ENCODE measurements at places on chromosomes 4 and X. TPM values are rescaled to one million over a fixed set of nuclear protein-coding genes. Genes with fewer than 3 reads are reported as not detected.

Gene BANK1
- polyA plus RNA-seq = 0.43 TPM

DNA sequence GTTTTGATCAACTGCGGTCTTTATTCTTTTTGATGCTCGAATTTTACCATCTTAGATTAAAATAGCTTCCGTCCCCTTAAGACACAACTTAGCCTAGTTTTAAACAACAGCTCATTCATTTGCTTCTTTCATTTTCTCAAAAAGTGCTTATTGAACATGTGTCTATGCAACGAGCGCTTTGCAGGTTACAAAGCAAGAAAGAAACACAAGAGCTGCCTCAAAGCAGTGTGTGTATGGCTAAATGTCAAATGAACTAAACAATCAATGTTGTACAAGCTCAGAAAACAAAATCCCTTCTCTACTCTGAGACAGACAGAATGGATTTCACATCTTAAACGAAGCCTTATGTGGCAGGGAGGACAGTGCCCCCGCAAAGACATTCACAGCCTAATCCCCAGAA, 61.0 kb downstream of the EVC2 start:
- no peak for DNase-seq

DNA sequence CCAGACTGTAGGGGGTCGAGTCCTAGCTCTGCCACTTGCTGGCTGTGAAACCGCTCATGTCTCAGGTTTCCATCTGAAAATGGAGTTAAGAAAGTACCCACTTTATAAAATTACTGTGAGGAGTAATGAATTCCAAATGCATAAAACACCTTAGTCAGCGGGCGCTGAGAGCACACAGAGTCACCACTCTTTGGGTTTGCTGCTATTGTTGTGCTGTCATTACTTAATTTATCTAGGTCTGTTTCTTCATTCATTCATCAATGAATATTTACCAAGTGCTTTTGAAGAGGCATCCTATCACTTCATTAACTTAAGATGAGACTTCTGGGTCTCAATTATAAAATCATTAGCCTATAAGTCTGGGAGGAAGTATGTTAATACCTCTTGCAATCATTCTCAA, 317.3 kb downstream of the FBXW7 start:
- DNase-seq = no peak

DNA sequence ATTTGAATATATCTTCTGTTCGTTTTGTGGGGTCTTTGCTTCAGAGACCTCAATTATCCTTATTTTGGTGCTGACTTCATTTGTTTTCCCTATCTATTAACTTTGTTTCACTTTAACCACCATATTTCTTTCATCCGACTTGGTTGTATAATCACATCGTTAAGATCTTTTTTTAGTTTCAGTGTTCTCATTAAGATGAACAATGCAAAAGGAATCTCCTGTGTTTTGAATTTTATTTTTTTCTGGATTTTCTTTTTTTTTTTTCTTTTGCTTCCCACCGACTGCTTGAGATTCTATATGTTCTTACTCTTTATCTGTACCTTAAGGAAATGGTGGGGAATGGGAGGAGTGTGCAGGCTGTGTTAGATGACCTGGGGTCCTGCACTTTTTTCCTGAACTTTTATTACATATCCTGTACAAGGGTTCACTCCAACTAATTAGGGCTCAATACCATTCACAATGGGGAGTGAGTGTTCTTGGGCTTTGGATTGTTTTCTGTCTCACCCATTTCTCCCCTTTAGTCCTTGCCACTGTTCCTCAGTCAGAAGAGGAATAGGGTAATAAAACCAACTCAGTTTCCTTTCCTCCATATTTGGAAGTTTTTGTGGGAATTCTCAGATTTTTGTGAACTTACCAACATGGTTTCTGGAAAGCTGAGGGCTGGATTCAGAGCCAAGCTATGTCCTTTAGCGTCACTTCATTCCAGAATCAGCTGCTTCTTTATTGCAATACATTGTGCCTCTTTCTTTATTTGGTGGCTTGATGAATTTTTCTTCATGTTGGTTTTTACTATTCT, 43.2 kb upstream of the BMPR1B start:
- no peak for DNase-seq

DNA sequence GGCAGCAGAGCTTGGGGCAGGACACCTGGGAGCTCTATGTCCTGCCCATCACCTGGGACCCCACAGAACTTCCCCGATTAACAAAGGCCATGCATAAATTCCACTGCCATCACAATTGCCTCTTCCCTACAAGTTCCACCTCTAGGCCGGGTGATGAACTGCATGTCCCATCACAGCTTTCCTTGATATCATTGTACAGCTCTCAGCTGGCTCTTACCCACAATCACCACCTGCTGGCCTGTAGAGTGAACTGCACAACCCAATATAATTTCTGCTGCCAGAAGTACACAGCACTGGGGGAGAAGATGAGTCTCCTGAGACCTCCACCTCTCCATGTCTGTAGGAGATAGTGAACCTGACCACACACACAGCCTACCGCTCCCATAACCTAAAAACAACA, 285.0 kb upstream of the AADAT start:
- no peak for DNase-seq

GRCh38 chrX:13843150-13843721, 26.3 kb upstream of the GPM6B start:
- DNase-seq = no peak

- DNase-seq = no peak
These were observed 176.2 kb upstream of the GPRIN3 start for GRCh38 chr4:89483833-89484232.

- no peak for DNase-seq
These were observed 257.7 kb downstream of the OPHN1 start for GRCh38 chrX:68175562-68175961.

DNA sequence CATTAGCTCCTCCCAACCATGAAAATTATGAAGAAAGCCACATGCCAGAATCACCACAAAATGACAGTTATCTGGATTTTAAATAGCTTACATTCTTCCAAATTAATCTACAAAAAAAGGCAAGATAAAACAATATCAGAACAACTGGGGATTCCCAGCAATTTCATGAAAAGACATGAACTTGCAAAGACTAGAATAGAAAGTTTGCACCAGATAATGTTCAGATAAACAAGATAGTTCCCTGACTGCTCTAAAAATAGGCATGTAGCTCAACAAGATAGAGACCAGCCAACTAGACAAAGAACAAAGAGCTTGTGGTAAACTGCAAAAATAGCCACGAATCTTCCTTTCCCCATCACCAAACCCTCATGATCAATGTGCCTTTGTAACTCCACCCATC, 30.3 kb upstream of the DDX53 start:
- no peak for DNase-seq

GRCh38 chr4:113825272-113825671, 63.7 kb upstream of the CAMK2D start:
- no peak for DNase-seq

DNA sequence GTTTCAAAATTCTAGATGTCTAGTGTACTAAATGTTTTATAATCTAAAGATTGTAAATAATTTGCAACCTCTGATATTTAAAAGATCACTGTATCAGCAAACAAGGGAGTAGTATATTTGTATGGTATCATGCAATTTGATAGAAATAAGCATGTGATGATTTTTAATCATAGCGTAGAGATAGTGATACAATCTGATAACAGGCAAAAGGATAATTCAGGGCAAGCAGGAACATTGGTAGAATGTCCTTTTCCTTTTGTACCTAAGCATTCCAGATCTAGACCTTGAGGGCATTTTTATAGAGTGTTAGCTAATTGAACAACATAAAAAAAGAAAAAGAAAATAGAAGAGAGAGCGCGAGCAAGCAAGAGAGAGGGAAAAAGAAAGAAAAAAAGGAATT, 1.4 kb downstream of the ANK2 start:
- no peak for DNase-seq

DNA sequence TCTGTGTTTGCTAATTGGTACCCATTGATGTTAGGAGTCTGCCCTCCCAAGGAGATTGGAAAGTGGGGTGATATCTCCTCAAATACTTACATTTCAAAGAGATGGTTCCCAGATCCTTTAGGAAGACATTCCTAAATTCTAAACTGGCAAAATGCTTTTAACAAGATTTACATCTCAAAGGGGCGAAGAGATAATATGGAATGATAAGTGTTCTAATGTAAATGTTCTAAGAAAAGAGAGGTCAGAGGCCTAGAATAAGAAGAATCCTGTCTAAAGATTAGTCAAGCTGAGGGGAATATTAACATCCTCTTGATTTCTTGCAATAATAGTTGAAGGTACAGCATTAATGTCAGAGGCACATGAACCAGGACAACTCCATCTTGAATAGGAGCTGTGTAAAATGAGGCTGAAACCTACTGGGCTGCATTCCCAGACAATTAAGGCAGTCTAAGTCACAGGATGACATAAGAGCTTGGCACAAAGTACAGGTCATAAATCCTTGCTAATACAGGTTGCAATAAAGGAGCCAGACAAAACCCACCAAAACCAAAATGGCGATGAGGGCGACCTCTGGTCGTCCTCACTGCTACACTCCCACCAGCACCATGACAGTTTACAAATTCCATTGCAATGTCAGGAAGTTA, 2248.1 kb downstream of the ARAP2 start:
- DNase-seq = no peak

DNA sequence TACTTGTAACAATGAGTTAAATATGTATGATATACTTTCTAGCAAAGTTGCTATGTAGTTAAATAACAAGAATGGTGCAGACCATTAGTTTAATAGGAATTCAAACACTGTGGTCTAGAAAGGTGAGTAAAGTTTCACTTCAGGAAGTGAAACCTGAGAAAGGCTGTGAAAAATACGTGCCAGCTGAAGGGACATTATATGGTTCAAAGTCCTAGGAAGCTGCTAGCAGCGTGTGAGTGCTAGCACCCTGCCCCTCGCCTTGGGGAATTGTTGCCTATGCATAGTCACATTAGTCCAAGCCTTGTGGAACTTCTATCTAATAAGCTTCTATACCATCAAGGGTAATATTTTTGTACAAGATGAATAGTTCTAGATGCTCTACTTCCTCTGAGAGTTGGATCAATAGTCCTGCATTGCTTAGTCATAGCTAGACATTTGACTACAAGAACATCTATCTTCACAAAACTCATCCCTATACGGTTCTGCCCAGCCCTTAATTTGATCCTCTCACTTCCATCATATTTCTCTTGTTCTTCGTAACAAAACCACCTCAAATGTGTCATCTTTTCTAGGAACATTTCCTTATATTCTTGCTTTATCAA, 45.8 kb upstream of the ARSJ start:
- no peak for DNase-seq

Gene SLC49A3
- polyA plus RNA-seq = 25.2 TPM

DNA sequence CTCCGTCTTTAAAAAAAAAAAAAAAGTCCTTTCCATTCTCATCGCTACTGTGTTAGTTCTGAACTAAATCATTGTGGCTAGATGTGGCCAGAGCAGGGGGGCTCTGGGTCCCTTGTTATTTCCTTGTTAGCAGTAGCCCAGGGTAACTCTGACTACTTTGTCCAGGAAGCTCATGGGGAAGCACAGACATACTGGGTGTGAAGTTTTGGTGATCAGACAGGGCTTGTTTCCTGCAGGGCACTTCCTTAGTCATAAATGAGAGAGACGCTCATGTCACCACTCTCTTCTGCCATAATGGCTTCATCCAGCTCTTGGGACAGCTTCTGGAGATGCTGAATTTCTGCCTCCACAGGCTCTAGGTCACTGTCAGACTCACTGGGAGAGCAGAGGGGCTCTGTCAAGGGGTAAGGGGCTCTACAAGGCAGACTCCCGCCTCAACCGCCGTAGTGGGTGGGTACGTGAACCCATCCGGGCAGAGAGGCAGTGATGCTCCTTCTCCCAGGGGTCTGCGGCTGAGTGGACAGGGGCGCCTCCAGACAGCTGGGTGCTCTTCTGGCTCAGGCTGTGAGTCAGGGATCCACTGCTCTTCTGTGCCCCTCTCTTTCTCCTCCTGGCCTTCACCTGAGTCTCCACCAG, 12.9 kb downstream of the STIM2 start:
- DNase-seq = no peak

- DNase-seq = no peak
These were observed 61.1 kb upstream of the RBMX start for GRCh38 chrX:136941396-136942337.

DNA sequence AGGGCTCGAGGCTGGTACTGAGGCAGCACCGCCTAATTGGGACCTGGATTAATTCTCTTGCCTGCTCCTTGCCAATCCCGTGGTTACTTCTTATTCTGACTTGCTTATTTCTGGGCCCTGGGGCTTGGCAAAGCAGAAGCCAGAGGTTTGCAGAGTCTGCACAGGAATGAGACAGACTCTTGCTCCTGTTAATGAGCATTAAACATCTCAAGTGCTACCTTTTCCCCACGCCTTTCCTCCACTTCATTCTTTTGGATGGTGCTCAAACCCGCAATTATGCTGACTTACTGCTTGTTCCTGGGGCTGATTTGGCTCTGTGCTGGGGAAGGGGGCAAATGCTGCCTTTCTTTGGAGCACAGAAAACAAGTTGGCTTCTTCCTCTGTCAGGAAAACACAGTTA, 16.5 kb upstream of the STOX2 start:
- no peak for DNase-seq

GRCh38 chrX:63708801-63709200, 76.2 kb downstream of the ARHGEF9 start:
- DNase-seq = no peak

Gene ESX1
- polyA plus RNA-seq = not detected

DNA sequence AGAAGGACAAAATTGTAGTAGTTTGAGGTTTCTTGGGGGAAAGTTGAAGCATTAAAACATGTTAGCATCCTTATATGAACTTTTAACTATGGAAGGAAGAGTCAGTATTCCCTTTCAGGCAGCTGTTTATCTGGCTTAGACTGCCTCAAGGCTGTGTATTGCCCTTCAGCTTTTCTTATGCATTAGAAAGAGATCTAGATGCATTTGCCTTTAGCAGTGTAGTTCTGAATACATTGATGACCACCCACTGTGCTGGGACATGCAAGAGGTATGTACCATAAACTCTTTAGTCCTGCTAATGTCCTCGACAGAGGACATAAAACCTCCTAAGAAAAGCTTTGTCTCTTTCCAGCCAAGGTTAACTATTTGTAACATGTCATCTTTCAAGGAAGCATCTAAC, 2.9 kb downstream of the FAM200B start:
- DNase-seq = no peak

Gene UGT2B15
- polyA plus RNA-seq = not detected

Gene SPANXA2
- polyA plus RNA-seq = not detected

GRCh38 chr4:22463179-22463578, 52.7 kb downstream of the ADGRA3 start:
- DNase-seq = no peak

GRCh38 chr4:178577933-178578332, 1135.7 kb upstream of the AGA start:
- no peak for DNase-seq

Gene ZDHHC15
- 2.1 TPM for polyA plus RNA-seq

Gene PDE5A
- polyA plus RNA-seq = 16.1 TPM

DNA sequence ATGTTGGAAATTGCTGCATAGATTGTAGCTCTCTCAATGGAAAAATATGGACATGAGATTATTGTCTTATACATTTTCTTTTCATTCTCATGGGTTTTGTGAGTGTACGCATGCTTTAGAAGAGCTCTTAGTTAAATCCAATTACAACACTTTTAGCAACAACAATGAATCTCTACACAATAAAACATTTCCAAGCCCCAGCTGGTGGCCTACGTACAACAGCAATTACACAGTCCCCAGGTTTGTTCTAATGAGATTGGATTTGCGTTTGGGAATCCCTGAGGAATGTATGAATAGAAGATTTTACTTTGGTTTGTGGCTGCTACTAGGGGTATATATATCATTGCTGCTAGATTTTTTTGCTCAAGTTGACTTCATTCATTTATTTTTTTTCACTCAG, 98.6 kb downstream of the FHDC1 start:
- no peak for DNase-seq

Measured in forelimb muscle (tissue), 1 donor.